ENCODE measurements at places on chromosomes 1 and 21. TPM values are rescaled to one million over a fixed set of nuclear protein-coding genes. Genes with fewer than 3 reads are reported as not detected.

- peak; percentile 18 for DNase-seq
Observed at GRCh38 chr1:24351918-24352627, 32.9 kb downstream of the GRHL3 start.

DNA sequence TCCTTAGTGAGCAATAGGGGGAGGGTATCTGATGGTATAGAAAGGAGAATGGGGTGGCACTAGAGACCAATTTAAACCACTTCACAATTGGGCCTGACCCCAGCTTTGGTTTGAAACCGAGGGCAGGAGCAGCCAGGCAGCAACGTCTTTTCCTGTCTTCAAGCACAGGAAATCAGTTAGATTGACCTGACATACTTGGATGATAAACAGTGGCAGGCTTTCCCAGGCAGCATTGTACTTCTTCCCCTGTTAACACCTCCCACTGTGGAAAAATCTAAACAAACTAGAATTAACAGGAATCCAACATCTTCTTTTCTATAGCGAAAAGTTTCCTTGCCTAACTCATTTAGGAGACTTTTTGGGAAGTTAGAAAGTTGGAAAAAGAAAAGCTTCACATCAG is 40.6 kb downstream of the SELL start:
- no peak for DNase-seq

DNA sequence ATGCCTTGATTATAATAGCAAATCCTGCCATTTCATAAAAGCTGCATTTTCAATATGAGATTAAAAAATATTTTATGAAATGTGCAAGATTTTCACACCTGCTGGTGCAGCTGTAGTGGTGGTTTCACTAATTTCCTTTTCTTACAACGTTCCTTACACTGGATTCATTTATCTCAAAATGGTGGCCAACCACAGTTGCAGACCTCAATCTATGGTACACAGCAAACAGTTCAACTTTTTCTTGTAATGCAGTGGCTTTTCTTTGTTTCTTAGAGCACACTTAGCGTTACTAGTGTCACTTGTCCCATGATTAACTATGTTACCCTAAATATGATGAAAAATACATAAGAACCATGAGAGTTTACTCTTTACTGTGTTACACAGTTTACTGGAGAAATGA is 32.7 kb downstream of the FCER1A start:
- DNase-seq = no peak

DNA sequence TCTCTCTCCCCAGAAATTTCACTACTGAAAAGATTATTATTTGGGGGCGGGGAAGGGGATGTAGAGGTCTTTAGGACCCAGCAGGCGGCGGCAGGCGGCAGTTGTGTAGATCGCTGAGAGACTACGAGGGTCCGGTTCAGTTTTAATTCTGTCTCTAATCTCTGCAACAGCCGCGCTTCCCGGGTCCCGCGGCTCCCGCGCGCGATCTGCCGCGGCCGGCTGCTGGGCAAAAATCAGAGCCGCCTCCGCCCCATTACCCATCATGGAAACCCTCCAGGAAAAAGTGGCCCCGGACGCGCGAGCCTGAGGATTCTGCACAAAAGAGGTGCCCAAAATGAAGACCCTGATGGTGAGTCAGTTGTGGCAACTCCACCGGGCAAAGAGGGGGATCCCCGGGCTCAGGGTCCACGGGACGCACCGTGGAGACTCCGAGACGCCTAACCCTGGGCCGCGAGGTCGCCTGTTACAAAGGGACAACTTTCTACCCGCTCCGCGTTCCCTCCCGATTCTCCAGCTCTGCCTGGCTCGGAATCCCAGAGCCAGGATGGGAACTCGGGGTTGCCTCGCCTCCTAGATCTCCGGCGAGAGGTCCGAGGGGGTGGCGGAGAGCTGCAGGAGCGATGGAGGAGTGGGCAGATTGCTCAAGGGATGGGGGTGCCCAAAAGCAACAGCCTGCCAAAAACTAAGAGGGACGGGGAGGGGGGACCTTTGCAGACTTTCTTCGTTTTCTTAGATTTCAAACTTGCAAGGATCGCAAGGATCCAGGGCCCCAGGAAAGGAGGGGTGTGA is at the start of gene ST6GALNAC5:
Gene ST6GALNAC5 (plus strand): TSS at position 139 of the 789 bp plus-strand sequence.
- no peak for DNase-seq

The ADAMTSL4 gene
- 0.34 TPM for total RNA-seq

DNA sequence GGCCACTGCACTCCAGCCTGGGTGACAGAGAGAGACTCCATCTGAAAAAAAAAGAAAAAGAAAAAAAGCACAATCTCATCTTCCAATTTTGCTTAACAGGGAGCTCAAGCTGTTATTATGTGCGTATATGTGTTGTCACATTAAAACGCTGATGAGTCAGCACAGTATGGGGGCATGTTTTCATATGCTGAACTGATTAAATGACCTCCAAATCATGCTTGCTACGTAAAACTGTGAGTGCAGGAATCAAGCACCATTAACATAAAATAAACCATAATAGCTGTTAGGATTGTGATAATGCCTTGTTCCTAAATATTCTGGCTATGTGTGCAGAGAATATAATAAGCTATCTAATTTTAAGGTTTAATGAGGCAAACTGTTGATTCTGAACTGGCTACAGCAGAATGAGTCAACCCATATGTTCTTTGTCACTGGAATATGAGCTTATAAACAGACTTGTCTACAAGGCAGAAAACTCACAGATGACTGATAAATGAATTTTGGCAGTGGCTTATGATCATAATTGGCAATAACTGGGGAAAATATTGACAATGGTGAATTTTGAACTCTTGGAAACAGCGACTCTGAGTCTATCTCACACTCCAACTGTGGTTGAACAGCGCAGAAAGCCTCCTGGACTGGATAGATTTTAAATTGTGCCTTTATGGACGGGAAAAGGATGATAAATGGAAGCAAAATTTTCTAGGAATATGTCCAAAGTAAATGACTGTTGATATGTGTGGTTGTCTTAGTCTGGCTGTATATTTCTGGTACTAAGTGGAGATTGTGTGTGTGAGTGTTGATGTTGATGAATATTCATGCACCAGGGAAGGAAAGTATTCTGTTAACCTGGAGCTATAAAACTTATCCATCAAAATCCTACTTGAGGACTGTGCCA is 75.5 kb downstream of the VCAM1 start:
- DNase-seq = no peak

The TOR1AIP2 gene
- total RNA-seq = 64.1 TPM

The RHD gene
- not detected for total RNA-seq

The SAMSN1 gene
- total RNA-seq = 54.0 TPM
